CD8-positive, alpha-beta T cell (primary cell): ENCODE measurements at places on chromosomes 12 and 14.

DNA sequence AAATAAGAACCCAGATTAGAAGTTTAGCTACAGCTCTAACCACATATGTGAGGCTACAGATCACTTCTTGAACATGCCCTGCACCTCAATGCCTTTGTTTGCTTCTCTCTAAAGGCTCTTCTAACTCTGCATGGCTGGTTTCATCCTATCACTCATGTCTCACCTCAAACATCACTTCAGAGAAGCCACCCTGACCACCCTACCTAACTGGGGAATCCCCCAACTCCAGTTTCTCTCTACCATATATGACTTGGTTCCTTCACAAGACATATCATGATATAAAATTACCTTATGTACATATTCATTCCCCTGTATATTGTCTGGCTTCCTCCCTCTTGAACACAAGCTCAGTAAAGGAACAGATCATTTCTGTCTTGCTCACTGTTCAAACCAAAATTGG lies 250.2 kb upstream of the GRIP1 start:
- DNase-seq, result no peak

DNA sequence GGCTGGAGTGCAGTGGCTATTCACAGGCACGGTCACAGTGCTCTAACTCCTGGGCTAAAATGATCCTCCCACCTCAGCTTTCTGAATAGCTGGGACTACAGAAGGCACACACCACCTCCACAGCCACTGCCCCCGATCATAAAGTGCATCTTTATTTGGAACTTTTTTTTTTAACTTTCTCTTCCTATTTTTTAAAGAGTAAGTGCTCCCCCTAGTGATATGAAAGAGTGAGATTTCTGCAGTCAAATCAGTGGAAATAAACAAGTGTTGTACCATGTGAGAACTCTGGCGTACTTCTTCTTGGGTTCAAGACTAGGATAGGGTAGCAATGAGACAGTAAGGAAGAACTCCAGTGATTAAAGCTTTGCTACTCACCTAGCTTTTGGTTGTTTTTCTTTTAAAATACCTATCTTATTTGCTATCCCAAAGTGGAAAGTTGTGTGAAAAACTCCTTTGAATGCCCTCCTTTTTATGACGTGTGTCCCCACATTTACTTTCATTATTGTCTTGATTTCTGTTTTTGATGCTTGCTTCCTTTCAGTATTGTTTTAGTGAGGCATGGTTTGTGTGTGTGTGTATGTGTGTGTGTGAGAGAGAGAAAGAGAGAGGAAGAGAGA lies 6.6 kb downstream of the PPP4R4 start:
- DNase-seq, result no peak

- DNase-seq, result no peak
Measured at GRCh38 chr12:109020146-109020795, 597 bp downstream of the SVOP start.

- DNase-seq, result peak; percentile 62
Measured at GRCh38 chr12:108838194-108839017, 19.0 kb downstream of the SSH1 start.

DNA sequence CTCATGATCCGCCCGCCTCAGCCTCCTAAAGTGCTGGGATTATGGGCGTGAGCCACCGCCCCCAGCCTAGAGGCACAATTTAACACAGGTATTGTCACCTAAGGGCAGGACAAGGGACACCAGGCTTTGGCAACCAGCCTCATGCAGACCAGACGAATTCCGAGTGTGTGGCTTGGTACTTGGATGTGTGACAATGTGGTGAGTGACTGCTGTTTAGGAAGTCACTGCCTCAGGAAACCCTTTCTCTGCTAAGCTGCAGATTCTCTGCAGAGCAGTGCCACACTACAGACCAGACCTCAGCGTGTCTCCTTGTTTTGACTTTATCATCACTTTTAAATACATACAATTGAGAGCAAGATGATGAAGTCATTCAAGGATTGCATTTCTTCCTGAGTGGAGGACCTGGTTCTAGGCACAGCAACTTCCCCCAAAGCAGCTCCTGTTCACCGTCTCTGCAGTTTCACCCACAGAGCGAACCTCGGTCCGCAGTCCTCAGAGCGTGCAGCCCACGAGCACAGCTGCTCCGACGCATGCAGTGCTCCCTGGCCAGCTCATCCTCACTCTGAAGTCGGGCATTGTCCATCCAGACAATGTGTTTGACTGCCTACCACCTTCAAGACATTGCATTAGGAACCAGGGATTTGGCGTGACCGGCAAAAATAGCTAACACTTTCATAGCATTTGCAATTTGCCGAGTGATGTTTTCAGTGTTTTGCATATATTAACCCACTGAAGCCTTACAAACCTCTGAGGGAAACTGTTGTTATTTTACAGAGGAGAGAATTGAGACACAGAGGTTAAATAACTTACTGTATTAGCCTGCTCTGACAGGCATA lies 235.2 kb downstream of the CHST11 start:
- DNase-seq, result no peak

DNA sequence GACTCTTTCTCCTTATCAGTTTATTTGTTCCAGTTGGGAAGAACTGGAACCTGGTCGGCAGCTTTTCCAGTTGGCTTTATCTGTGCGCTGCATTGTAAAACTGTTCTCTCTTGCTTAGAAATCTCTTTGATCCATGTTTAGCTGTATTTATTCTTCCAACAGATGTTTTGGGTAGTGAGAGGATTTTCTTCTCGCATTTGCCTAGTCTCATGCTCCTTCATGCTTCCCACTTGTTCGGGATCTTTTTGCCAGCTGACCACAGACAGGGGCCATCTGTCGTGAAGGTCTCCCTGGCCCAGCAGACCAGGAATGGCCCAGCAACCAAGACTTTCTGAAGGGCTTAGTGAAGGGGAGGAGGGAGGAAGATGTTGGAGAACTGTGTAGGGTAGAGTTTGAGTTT lies 21.6 kb downstream of the NTF3 start:
- no peak for DNase-seq

GRCh38 chr14:51093371-51094281 lies 1.3 kb downstream of the TRIM9 start:
- peak; percentile 54 for DNase-seq

DNA sequence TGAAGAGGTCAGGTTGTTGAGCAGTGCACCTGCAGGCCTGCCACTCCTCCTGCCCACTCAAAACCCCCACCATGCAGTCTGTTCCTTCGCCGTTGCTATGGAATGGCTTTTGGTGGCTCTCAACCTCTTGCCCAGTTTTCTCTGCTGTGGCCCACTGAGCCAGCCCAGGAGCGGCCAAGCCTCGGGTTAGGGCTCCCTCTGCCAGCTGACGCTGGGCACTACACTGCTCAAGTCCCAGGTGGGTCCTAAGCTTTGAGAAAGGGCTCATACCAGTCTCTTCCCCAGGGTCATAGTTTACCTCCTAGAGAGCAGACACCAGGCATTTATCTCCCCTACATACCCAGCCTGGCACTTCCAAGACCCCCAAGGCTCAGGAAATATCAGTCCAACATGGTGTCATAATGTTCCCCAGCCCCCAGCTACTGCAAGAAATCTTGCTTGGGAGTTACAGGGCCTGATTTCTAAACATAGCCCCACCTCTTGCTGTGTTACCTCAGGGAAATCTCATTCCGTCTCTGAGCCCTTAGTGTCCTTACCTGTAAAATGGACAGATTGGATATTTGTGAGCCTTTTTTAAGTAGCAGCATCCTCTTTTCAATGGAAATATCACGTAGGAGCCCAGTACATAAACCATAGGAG lies 59.4 kb downstream of the TSPAN11 start:
- DNase-seq, result no peak

DNA sequence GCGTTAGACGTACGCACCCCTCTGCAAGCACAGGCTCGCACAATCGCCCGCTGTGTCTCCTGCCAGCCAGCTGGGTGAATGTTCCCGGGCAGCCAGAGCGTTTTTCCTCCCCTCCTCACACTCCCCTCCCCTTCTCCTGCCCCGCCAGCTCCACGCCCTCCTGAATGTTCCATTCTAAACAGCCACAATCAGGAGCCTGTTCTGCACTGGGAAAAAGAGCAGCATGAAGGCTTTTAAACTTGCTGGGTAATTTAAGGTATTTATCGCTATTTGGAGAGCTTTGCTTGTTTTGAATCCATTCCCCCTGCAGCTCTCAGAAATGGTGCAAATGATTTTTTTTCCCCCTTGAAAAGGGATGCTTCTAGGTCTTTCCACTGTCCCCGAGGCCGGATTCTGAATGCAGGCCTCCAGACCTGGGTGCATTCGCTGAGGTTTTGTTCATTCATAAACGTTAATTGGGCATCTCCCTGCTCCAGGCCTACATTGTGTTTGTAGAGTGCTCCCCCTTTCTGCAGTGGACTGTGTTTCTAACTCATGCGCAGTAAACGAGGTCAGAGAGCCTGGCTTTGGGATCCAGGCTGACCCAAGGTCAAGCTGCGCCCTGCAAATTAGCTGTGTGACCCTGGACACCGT lies 212.5 kb downstream of the CHST11 start:
- DNase-seq, result no peak

DNA sequence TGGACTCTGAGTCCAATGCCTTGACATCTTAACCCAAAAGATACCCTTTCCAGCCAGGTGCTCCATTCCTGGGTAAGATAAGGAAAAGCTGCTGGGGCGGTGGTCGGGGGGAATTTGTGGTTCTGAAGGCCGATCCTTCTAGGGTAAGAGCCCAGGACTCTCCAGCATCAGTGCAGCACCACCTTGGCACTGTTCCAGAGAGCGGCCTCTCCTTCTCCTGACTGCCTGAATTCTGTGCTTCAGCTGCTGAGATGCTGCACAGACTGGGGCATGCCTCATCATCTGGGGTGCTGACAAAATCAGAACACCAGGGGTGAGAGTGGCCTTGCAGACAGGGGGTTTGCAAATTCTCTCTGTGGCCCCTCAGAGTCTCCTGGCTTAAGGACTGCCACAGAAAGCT lies 87.5 kb downstream of the SPTB start:
- DNase-seq, result no peak

GRCh38 chr14:90274019-90274418 lies 17.7 kb downstream of the PSMC1 start:
- no peak for DNase-seq

- no peak for DNase-seq
Measured at GRCh38 chr12:80099259-80099658, at the start of gene OTOGL. Gene OTOGL (plus strand): TSS chr12:80099537. CDS start chr12:80209432, 109,895 bp downstream.

- no peak for DNase-seq
Measured at GRCh38 chr12:50085615-50086072, 502 bp downstream of the SMARCD1 start.

DNA sequence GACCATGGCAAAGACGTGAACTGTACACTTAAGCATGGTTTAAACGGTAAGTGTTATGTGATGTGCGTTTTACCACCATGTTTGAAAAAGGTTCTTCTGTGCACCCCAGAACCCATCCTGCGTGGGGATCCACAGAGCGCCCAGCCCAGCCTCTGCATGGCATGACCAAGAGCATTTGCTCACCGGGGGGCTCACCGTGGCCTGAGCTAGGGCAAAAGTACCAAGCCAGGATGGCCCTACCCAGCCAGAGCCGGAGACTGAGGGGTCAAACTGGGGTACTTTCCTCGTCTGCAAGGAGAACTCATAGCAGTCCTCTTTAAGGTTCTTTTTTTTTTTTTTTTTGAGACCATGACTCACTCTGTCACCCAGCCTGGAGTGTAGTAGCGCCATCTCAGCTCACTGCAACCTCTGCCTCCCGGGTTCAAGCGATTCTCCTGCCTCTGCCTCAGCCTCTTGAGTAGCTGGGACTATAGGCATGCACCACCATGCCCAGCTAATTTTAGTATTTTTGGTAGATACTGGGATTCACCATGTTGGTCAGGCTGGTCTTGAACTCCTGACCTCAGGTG lies 16.4 kb upstream of the ANKRD9 start:
- no peak for DNase-seq

DNA sequence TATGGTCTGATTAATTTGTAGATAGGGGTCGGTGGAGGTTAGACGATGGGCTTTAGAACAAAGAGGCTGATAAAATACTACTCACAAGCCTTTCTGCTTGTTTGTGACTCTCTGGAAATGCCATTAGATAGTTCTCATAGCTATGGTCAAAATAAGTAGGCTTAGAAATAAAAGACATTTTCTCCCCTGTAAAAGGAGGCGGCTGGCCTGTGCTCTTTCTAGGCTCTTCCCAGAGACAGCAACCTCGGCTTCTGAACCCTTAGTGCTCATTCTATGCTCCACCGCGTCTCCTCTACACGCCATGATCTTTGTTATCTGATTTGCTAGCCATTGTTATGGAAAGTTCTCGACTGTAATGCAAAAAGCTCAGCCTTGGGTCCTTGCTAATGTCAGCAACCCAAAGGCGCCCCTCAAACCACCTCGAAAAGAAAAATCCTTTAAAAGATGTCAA lies 64.5 kb downstream of the CRADD start:
- DNase-seq, result no peak

- DNase-seq, result no peak
Measured at GRCh38 chr12:96094201-96094600, 58.8 kb upstream of the LTA4H start.

- peak; percentile 78 for DNase-seq
Measured at GRCh38 chr14:69625299-69626131, 14.1 kb downstream of the SUSD6 start.

GRCh38 chr14:33728010-33728498 lies 222.8 kb downstream of the EGLN3 start:
- DNase-seq, result no peak

- DNase-seq, result no peak
Measured at GRCh38 chr14:45678163-45678562, 425.2 kb upstream of the MIS18BP1 start.

DNA sequence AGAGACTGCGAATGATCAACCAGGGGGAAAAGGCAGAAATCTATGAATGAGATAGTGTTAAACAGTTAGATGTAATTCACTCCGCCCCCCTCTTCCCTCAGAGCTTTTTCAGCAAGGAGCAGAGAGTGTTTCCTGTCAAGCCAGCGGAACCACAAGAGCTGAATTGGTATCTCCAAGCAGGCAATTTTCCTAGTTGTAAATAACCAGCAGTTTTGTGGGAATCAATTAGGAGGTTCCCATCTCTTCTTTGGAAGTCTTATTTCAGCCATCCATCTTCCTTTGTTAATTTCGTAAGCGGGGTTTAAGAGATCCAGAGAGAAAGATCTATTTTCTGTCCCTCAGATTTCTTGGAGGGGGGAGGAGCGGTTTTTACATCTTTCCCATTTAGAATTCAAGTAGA lies 178.0 kb downstream of the FOXN3 start:
- no peak for DNase-seq

GRCh38 chr14:28012629-28013415 lies 753.8 kb upstream of the FOXG1 start:
- DNase-seq, result no peak
